ENCODE measurements at places on chromosomes 3 and 15.

DNA sequence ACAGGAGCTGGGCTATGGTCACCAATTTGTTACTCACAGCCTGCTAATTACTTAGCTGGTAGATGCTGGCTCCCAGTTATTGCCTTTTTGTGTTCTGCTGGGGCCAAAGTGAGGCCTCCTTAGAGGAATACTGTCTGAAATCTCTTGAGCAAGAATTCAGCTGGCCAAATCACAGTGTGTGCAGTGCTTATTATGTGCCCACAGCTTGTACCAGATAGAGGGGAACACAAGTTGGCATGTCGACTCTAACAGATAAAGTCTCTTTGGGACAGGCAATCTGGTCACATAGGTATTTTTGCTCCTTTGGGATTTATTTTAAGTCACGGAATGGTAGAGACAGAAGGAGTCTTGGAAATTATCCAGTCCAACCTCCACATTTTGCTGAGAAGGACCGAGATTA is 6.3 kb upstream of the TMEM212 start:
- DNase-seq: no peak
- H3K36me3 ChIP-seq: no peaks in the 10 kb centered on the region
- no peak overlapping the region for H3K27ac ChIP-seq
- no peak overlapping the region for H3K4me3 ChIP-seq

DNA sequence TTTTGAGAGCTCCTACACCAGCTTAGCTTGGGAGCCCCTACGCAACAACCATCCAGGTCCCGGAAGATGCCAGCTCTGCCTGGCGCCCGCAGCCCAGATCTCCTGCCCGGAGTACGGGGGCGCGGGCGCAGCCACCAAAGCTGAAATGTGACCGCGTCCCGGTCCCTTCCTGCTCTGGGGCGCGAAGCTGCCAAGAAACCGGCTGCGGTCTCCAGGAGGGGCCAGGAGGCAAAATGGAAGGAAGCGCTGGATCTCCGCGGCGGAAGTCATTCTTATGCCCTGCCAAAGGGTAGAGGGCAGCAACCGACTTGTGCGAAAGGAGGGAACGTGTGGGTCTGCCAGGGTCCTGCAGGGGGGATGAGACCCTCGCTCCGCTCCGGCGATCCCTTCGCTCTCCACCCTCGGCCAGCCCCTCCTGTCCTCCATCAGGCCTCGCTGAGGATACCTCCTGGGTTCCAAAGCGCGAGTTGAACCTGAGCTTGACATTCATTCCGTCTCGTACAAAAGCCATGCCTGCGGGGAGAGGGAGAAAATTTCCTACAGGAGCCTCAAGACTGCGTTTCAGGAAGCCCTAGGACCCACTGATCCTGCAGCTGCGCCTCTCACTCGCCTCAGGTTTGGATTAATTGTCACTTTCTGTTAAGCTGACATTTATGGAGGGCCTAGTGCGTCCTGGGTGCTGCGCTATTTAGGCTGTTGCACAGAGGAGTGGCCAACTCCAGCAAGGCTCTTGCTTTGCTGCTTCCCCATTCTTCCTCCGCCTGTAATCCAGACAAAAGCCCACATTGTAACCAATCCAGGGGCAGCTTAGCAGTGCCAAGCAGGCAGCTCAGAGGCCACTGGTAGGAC is 98.3 kb upstream of the VGLL3 start:
- H3K4me1 ChIP-seq: no peaks in the 10 kb centered on the region
- H3K4me3 ChIP-seq: no peak overlapping the region
- H3K36me3 ChIP-seq: no peaks in the 10 kb centered on the region
- no peak for DNase-seq
- no peak overlapping the region for H3K27ac ChIP-seq

- H3K27me3 ChIP-seq: no peaks in the 10 kb centered on the region
- no peak for DNase-seq
These were observed 87.5 kb upstream of the CADPS start for GRCh38 chr3:62962714-62963113.

DNA sequence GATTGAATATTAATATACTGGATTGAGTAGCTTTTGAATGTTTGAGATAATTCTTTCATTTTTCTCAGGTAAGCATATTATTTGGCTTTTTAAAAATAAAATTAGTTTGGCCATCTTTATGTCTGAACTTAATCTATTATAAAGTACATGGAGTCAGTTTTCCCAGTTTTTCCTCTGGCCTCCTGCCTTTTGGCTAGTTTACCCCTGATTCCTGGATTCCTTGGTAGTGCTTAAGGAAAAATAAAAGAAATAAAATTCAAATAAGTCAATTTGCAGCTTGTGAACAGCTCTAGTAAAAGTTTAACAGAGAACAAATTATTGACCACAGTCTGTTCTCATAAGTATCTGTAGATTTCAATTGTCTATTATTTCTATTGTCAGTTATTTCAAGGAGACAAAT is 89.4 kb downstream of the COL6A6 start:
- no peaks in the 10 kb centered on the region for H3K27me3 ChIP-seq
- no peak overlapping the region for H3K4me3 ChIP-seq
- no peak for DNase-seq
- peaks cover 6% of the 10 kb centered on the region for H3K4me1 ChIP-seq
- H3K36me3 ChIP-seq: peaks cover 13% of the 10 kb centered on the region

DNA sequence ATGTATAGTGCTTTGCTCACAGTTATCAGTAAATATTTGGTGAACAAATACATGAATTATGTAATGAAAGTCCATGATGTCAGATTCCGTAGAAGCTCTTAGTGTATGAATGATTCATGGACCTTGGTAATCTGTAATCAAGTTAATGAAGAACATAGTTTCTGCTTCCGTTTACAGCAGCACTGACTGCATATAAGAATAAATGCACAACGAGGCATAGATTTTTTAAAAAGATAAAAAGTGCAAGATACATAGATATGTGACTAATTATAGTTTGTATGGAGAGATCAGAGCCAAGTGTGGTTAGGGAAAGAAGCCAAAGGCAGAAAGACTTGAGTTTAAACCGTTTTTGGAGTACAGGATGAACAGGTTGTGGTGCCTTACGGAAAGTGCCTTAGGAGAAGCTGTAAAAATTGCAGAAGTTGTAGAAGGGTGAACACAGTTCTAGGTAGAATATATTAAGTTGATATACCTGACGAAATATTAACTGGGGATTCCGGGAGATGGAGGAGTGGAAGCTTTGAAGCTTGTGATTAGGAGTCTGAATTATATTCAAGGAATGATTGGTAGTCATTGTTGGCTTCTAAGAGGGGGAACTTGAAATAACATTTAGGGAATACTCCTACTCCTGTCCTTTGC is 293.1 kb downstream of the NLGN1 start:
- DNase-seq: no peak
- H3K4me3 ChIP-seq: no peak overlapping the region
- no peak overlapping the region for H3K27ac ChIP-seq
- H3K36me3 ChIP-seq: no peaks in the 10 kb centered on the region

DNA sequence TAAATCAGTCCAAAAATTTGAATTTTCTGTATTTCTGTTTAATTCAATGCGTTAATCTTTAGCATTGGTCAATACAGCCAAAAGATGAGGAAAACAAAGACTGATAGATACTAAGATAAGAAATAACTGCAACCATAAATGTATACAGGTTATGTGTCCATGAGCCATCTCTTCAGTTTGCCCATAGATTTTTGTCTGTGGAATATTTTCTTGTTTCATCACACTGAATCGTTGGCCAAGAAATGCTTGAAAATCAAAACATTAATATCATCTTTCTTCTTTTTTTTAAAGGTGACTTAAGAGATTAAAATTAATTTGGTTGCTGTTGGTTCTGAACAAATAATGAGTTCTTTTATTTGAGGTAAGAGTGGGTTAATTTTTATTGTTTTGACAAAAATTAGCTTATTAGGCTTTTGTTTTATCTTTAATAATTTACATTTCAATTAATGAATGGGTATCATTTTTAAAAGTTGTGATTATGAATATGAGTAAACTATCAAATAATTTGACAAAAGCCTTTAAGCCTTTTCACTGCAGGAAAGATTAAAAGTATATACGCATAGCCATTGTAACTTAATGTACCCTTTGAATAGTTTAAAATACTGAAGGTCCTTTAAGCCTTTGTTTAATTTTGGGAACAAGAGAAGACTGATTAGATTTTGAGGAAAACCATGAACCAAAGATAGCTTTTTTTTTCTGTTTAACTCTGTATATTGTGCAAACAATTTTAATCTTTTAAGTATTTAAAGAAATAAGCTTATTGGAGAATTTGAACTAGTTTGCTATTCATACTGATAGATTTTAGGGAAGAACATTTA is 14.7 kb upstream of the CHD2 start:
- H3K27me3 ChIP-seq: no peaks in the 10 kb centered on the region
- peaks cover 31% of the 10 kb centered on the region for H3K36me3 ChIP-seq
- H3K4me1 ChIP-seq: peaks cover 56% of the 10 kb centered on the region
- DNase-seq: no peak
- H3K4me3 ChIP-seq: peak overlapping the region; percentile 92
- peak overlapping the region; percentile 94 for H3K27ac ChIP-seq

GRCh38 chr15:55909036-55909811 is 84.2 kb downstream of the NEDD4 start:
- no peak for DNase-seq
- H3K4me3 ChIP-seq: no peak overlapping the region
- H3K27ac ChIP-seq: no peak overlapping the region
- no peaks in the 10 kb centered on the region for H3K4me1 ChIP-seq
- H3K36me3 ChIP-seq: peaks cover 6% of the 10 kb centered on the region

DNA sequence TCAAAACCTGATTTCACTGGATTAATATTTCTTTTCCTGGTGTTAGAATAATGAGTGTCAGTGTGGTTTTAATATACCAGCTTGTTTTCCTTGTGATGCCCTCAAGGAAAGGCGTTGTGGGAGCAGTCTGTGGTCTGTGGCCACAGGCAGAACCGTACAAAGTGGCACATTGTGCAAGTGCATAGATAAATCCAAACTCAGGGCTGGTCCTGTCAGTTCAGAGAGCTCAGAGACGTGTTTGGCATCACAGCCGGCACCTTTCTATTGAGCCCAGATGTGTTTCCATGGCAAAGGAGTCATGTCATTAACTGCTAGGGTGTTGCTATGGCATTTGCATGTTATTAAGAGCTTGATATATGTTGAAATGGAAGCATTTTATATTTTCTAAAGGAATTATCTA is 289.9 kb upstream of the RASGRP1 start:
- peaks cover 4% of the 10 kb centered on the region for H3K27me3 ChIP-seq
- no peak overlapping the region for H3K27ac ChIP-seq
- no peaks in the 10 kb centered on the region for H3K36me3 ChIP-seq
- no peak for DNase-seq
- H3K4me1 ChIP-seq: no peaks in the 10 kb centered on the region
- no peak overlapping the region for H3K4me3 ChIP-seq

GRCh38 chr3:179819379-179819778 is 166.5 kb downstream of the USP13 start:
- no peak for DNase-seq
- H3K36me3 ChIP-seq: no peaks in the 10 kb centered on the region
- H3K27me3 ChIP-seq: peaks cover 13% of the 10 kb centered on the region
- no peak overlapping the region for H3K4me3 ChIP-seq
- no peaks in the 10 kb centered on the region for H3K4me1 ChIP-seq

GRCh38 chr3:127013758-127014535 is 31.0 kb downstream of the PLXNA1 start:
- DNase-seq: no peak
- H3K4me1 ChIP-seq: peaks cover 8% of the 10 kb centered on the region
- no peaks in the 10 kb centered on the region for H3K27me3 ChIP-seq
- H3K27ac ChIP-seq: no peak overlapping the region
- peaks cover 13% of the 10 kb centered on the region for H3K36me3 ChIP-seq

DNA sequence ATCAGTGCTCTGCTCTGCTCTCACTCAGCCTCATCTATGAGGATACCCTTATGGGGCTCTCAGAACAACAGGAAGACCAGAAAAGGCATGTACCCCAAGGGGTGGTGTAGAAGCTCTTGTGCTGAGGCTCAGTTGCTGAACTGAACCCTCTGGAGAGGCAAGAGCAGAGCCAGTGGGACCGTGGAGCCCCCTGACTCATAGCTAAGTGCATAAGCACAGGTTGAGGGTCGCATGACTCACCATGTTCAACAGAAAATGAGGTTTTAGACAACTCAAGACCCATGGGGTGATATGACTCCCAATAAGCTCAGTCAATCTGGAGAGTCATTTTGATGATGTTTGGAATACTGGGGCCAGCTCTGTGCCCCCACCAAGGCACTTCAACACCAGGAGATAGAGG is 37.3 kb downstream of the CRYGS start:
- H3K36me3 ChIP-seq: no peaks in the 10 kb centered on the region
- H3K27ac ChIP-seq: no peak overlapping the region
- no peak overlapping the region for H3K4me3 ChIP-seq
- peaks cover 40% of the 10 kb centered on the region for H3K27me3 ChIP-seq
- DNase-seq: no peak

- peaks cover 2% of the 10 kb centered on the region for H3K27me3 ChIP-seq
- no peak overlapping the region for H3K4me3 ChIP-seq
- DNase-seq: no peak
- no peaks in the 10 kb centered on the region for H3K4me1 ChIP-seq
- H3K36me3 ChIP-seq: no peaks in the 10 kb centered on the region
- H3K27ac ChIP-seq: no peak overlapping the region
These were observed 102.1 kb upstream of the ARPP21 start for GRCh38 chr3:35537265-35537664.

- DNase-seq: peak; percentile 36
- H3K4me1 ChIP-seq: peaks cover 34% of the 10 kb centered on the region
- H3K4me3 ChIP-seq: peak within 1 kb of the TSS; percentile 76
- H3K27ac ChIP-seq: peak within 1 kb of the TSS; percentile 96
These were observed at the start of gene DIS3L for GRCh38 chr15:66293419-66294156. Gene DIS3L (plus strand): TSS chr15:66293568. CDS start chr15:66293597, 29 bp downstream.

- no peak overlapping the region for H3K27ac ChIP-seq
- H3K27me3 ChIP-seq: peaks cover 3% of the 10 kb centered on the region
- peaks cover 4% of the 10 kb centered on the region for H3K4me1 ChIP-seq
These were observed 54.1 kb downstream of the TLE3 start for GRCh38 chr15:70043590-70043989.

- no peak overlapping the region for H3K4me3 ChIP-seq
- no peak for DNase-seq
- no peak overlapping the region for H3K27ac ChIP-seq
- no peaks in the 10 kb centered on the region for H3K36me3 ChIP-seq
- no peaks in the 10 kb centered on the region for H3K27me3 ChIP-seq
These were observed 387.0 kb downstream of the ZBBX start for GRCh38 chr3:166993015-166993630.

GRCh38 chr3:44942202-44942921 is 33.6 kb downstream of the ZDHHC3 start:
- DNase-seq: no peak
- peaks cover 13% of the 10 kb centered on the region for H3K36me3 ChIP-seq
- no peak overlapping the region for H3K4me3 ChIP-seq
- H3K27me3 ChIP-seq: no peaks in the 10 kb centered on the region
- no peak overlapping the region for H3K27ac ChIP-seq

DNA sequence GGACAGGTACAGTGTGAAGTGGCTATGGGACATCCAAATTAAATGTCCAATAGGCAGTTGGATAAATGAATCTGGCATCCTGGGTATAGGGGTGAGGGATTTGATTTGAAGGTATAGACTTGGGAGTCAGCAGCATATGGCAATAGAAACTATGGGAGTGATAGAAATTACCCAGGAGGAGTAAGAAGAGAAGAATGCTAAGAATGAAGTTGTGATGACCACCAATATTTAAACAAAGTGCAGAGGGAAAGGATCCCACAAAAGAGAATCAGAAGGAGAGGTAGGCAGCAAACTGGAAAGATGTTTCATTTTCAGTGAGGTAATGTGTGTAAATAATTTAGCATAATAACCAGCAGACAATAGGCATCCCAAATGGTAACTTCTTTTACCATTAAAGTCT is 13.8 kb upstream of the MSL2 start:
- no peak for DNase-seq
- H3K27me3 ChIP-seq: no peaks in the 10 kb centered on the region
- H3K27ac ChIP-seq: no peak overlapping the region
- peaks cover 15% of the 10 kb centered on the region for H3K4me1 ChIP-seq

- H3K4me3 ChIP-seq: no peak overlapping the region
- no peak for DNase-seq
- H3K27ac ChIP-seq: no peak overlapping the region
- H3K27me3 ChIP-seq: peaks cover 2% of the 10 kb centered on the region
- no peaks in the 10 kb centered on the region for H3K36me3 ChIP-seq
These were observed 72.5 kb upstream of the HERC1 start for GRCh38 chr15:63906266-63906584.

Measured in mesothelial cell of epicardium (in vitro differentiated cells).